ENCODE measurements at places on chromosomes 1 and 21.

DNA sequence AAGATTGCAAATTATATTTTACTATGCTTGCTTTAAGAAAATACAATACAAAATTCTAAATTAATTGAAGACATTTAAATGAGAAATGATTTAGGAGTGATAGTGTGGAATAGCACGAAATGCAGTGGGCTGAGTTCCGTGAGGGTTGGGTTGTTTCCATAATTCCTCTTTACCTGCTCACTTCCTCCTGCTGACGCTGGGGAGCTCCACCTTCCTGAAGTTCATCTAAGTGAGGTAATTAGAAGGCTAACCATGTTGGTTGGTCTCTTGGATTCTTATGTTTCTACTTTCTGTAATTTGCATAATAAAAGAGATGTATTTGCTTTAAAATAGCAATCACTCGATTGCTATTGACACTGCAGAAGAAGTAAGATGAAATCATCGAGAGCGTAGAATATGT, 4.7 kb downstream of the OR14I1 start:
- DNase-seq: no peak

GRCh38 chr1:3032371-3033039, 11.2 kb downstream of the ACTRT2 start:
- no peak for DNase-seq

DNA sequence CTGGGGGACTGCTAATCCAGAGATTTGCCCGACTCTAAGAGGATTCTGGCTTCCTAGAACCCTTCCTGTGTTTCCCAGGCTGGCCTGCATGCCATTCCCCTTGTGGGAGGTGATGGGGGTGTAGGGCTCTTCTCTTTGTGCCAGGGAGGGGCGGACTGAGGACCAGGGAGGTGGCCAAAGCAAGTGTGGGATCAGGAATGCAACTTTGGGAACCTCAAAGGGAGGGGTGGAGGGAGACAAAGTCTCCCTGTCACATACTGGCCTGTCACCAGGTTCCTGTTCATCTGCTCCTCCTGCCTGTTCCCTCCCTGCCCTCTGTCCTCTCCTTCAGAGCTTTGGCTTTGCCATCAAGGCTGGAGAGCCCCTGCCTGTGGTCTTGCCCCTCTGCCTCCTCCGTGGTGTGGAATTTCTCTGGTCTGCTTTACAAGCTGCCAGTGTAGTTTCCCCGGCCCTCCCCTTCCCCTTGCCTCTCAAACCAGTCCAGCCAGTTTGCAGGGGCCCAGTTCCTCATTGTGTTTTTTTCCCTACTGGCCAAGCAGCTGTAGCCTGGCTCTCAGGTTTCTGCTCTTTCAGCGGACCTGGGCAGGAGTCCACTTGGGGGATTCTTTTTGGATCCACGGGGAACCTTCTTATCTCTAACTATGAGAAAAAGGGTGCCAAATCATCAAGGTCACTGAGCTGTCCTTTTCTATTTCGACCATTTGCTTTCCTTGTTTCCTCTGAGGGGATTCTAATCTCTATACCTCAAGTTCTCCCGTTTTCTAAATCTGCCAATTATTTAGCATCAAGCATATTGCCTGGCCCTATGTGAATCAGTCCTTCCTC, 1.8 kb downstream of the CGN start:
- DNase-seq: no peak

GRCh38 chr1:183651612-183652011, 1.5 kb downstream of the APOBEC4 start:
- no peak for DNase-seq

GRCh38 chr1:211487672-211488208, 4.2 kb downstream of the RD3 start:
- no peak for DNase-seq

DNA sequence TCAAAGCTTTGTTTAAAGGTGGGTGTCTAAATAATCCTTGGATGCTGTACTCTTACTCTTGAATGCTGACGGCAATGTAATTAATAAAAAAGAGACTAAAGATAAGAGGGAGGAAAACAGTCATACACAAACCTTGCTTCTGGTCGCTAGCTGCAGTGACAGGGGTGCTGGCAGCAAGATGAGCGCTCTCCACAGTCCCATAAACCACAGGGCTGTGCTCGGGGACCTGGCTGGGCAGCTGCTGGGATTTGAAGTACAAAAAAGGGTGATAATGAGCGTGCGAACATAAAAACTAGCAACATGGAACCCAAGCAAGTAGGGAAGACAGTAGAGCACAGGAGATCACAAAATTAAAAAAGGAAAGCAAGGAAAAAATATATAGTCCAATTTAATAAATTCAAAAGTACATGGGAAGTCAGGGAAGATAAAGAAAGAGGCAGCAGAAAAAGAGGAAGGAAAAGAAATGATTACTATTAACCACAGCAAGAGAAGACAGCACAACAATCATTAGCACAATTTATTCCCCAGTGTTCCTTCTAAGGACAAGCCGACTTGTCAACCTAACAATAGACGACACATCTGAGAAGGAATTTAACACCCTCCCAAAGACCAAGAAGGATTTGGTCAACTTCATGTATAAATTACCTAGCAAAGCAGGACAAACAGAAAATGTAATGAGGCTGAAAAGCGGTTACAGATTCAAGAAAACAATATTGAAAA, 162.9 kb upstream of the HP1BP3 start:
- DNase-seq: no peak

GRCh38 chr1:66315671-66316070, 218.3 kb upstream of the SGIP1 start:
- peak; percentile 37 for DNase-seq

- DNase-seq: peak; percentile 90
Observed at GRCh38 chr1:179164494-179164893, 65.0 kb downstream of the ABL2 start.

GRCh38 chr1:101281751-101282150, 44.9 kb downstream of the S1PR1 start:
- no peak for DNase-seq

DNA sequence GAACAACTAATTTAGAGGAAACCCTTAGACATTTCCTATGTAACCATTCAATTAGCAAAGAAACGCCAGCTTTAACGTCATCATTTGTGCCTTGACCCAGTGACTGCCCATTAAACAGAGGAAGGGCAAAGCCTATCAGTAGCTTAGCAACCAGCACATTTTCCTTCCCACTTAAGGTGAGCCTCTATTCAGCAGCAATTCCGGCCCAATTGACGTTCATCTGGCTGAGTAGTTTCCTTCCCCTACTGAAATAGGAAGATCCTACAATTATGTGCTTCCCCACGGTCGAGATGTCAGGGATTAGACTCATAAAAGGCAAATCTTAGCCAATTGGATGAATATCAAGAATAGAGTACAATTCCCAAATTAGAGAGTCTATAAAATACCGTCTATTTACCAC, 482.1 kb upstream of the ADAMTS5 start:
- no peak for DNase-seq

DNA sequence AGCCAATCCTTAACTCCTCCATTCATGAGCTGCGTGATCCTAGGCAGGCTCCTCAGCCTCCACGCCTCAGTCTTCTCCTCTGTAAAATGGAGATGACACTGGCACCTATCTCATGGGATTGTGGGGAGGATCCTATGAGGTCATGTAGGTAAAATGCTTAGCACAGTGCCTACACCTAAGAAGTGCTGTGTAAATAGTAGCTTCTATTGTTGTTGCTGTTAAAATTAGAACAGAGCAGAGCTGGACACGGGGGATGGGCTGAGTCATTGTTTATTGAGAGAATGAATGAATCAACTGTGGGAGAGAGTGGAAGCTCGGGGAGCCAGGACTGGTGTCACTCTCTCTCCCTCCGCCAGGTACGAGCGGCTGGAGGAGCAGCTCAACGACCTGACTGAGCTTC, 43.0 kb downstream of the TMCC2 start:
- DNase-seq: peak; percentile 66

- DNase-seq: peak; percentile 64
Observed at GRCh38 chr1:222634180-222635013, 16.5 kb downstream of the MIA3 start.

DNA sequence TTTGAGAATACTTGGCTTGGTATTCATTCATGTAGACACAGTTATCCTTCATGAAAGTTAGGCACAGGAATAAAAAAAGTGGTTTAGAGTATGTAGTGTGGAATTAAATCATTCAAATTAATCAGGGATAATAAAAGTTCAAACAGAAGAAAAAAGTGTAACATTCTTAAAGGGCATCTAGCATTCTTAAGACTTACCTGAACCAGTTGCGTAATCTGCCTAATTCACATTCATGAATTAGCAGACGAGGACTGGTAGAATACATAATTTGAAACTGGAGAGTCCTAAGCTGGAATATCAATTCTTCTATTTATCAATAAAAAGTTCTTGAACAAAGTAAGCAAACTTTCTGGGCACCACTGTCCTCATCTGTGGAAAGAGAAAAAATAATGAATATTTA, 157.0 kb upstream of the DEPDC1 start:
- no peak for DNase-seq

- peak; percentile 91 for DNase-seq
Observed at GRCh38 chr1:32981003-32981901, 16.6 kb upstream of the RNF19B start.

- no peak for DNase-seq
Observed at GRCh38 chr21:41967708-41968107, 13.9 kb upstream of the C2CD2 start.

- DNase-seq: peak; percentile 39
Observed at GRCh38 chr1:231420299-231420958, 1.7 kb downstream of the EGLN1 start.

DNA sequence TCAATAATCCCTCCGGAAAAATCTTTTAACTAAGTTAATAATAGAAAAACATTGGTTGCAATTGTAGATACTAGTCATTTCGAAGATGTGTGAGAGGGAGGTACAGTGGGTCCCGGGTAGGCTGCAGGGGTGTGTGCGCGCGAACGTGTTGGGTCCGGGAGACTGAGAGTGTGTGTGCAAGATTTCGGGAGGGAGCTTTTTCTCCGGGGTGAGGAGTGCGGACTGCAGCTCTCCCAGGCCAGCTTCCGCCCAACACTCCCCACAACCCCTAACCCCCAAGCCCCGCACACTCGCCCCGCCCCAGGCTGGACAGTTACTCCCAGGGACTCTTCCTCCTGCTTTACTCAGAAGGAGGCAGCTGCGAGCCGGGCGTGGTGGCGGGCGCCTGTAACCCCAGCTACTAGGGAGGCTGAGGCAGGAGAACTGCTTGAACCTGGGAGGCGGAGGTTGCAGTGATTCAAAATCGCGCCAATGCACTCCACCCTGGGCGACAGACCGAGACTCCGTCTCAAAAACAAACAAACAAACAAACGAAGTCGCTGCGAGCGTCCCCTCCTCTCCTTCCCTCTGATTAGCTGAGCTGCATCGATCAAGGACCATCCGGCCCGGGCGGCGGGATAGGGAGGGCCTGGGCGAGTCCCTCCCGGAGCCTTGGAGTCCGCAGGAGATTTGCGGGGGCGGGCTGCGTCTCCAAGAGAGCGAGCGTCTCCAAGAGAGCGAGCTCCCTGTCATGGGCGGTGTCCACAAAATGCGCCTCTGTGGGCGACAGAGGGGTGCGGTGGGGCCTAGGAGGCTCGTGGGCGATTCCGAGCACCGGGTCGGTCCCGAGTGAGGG, 28.3 kb upstream of the PPM1J start:
- DNase-seq: peak; percentile 13

DNA sequence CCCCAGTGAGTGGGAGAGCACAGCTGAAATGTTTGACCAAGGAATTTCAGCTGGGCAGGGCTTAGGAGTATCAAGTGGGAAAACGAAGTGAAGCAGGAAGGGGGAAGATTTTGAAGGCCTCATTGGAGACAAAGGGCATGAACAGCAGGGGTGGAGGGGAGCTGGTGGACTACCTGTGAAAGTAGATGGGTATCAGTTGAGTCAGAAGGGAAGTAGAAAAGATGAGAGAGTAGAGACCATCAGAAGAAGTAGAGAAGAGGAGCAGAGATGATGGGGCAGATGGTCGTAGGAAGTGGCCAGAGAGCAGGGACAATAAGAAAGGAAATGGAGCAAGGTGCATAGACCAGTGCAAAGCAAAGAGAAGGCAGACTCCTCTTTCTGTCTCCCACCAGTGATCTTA, 189.0 kb upstream of the RUNX1 start:
- DNase-seq: no peak

GRCh38 chr1:189821833-189822232, 655.8 kb downstream of the BRINP3 start:
- DNase-seq: peak; percentile 6

DNA sequence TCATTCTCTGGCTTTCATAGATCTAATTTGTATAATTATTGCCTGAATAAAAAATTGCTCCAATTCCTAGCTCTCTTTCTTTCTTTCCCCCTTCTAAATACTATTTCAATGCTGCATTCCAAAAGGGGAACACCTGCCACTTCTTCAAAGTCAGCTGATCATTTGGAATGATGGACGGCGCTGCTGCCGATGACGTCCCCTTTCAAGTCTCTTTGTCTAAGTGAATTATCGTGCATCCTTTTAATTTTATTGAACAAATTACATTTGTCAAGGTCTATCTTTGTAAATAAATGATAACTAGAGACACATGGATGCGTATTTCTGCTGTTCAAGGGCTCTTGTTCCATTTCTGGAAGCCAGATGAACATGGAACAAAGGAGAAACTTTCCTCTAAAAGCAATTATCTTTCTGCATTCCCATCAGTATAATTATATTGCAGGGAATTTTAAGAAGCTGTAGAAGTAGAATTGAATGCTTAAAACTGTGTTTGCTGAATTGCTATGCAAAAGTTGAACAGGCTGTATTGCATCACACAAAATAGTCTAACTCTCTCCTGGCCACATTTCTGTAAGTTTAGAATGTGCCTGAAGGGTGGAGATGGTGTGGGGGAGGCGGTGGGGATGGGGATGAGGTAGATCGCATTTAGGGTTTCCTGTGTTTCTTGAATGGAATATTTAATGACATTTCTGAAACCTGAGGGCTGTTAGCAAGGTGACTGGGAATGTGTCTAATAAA, 191.9 kb upstream of the LMO4 start:
- DNase-seq: no peak

- no peak for DNase-seq
Observed at GRCh38 chr1:42316292-42316691, 18.7 kb downstream of the FOXJ3 start.

- DNase-seq: peak; percentile 55
Observed at GRCh38 chr1:107879346-107879745, 85.6 kb downstream of the VAV3 start.

- DNase-seq: no peak
Observed at GRCh38 chr1:71083271-71083670, 2.4 kb upstream of the ZRANB2 start.

GRCh38 chr1:160626509-160627342, 20.1 kb downstream of the SLAMF1 start:
- no peak for DNase-seq

Measured in astrocyte (in vitro differentiated cells and primary cell).